ENCODE measurements at places on chromosomes 12 and 14.

DNA sequence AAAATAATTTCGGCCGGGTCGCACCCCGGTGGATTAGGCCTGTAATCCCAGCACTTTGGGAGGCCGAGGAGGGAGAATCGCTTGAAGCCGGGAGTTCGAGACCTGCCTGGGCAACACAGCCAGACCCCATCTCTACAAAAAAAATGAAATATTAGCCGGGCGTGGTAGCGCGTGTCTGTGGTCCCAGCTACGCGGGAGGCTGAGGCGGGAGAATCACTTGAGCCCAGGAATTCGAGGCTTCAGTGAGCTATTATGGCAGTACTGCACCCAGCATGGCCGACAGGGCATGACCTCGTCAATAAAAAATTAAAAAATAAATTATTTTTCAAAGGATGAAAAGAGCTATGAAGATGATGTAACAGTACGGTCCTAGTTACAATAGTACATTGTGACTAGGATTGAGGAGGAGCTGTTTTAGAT, 523 bp downstream of the GTF2H3 start:
- no peak for DNase-seq

GRCh38 chr12:11482955-11483354, 87.6 kb upstream of the PRB2 start:
- DNase-seq, result no peak

- no peak for DNase-seq
Observed at GRCh38 chr14:91078095-91078737, 17.8 kb upstream of the RPS6KA5 start.

GRCh38 chr12:132152411-132152821, 8.2 kb downstream of the NOC4L start:
- no peak for DNase-seq

GRCh38 chr12:51971679-51972421, 20.4 kb downstream of the ACVR1B start:
- DNase-seq, result no peak

- DNase-seq, result no peak
Observed at GRCh38 chr12:110778833-110779577, 36.3 kb upstream of the PPP1CC start.

DNA sequence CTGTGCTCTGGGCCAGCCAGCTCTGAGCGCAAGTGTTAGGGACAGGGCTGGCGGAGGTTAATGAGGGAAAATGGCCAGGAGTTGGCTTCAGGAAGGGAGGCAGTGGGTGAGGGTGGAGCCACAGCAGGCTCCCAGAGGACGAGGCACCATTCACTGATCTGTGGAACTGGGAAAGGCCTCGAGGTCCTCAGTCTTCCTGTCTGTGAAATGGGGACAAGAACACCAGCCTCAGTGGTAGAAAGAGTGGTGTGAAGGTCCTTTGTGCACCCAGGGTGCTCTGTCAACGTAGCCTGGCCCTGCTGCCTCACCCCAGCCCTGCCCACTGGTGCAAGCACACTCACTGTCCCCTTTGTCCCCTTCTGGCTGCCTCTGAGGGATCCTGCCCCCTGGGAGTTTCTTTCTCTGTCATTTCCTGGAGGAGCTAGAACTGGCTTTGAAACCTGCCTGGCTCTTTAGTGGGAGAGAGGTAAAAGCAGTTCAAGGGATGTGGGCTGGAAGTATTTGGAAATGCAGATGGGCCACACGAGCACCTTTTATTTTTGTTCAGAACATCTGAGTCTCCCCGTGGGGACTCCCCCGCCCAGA, 25.0 kb downstream of the SYNDIG1L start:
- DNase-seq, result no peak

DNA sequence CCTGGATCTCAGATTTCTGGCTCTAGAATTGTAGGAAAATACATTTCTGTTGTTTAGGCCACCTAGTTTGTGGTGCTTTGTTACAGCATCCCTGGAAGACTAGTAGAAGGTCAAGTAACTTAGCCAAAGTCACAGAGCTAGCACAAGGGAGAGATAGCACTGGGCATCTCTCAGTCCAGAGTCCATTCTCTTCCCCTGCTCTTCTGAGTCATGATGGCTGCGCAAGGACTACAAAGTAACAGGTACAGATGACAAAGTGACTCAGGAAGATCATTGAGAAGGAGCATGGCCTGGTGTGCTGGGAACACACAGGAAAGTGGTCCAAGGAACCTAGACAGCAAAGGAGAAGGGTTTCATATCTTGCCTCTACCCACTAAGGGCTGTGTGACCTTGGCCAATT, 19.3 kb downstream of the SLC17A8 start:
- DNase-seq, result no peak

DNA sequence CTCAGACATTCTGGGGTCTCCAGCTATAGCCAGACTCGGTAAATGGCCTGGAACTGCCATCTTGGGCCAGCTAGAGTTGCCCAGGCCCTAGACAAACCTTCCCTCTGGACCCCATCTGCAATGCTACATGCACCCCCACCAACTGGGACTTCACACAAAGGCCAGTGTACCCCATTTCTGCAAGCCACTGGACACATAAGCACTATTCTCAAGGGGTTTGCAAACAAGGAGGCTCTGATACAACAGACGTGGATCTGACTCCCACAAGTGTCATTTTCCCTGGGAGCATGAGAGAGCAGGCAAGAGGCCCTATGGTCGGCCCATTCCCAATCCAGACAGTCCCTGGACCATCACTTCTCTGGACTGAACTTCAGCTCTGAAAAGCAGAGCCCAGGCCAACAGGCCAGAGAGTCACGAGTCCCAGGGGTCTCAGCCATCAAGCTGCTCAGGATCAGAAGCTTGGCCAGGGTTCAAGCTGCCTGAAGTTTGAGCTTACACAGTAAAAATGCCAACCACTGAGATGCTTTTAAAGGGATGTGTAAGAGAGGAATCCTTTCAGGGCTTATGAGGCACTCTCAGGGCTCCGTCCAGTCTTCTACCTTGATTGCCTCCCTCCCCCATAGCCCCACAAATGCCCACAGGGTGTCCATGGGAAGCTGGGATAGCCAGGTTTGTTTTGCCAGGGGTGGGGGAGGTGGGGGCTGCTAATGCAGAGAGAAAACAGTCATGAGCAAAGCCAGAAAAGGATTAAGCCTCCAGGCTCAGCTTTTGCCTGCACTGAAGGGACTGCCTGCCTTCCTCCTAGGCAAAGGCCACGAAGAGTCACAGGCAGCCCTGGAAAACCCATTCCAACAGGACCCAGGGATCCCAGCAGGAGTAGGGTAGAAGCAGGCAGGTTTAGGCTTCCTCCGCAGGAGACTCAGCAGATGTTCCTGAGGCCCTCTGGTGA, 31.7 kb upstream of the PNMA1 start:
- DNase-seq, result no peak

DNA sequence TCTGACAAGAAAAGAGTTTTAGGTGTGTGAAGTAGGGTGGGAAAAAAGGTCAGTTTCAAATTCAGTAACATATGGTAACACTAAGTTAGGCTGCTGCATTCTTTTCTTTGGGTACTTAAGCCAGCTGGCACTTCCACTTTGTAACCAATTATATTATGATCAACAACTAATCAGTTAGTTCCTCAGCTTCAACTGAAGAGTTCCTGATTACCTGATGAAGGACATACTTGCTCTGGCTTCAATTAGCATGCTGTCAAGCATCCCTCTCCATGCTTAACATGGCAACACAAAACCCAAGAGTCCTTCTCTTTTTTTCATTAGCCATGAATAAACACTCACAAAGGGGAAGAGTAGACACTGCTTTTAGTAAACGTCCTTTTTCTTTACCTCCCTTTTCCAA, 6.8 kb upstream of the KANSL2 start:
- no peak for DNase-seq

DNA sequence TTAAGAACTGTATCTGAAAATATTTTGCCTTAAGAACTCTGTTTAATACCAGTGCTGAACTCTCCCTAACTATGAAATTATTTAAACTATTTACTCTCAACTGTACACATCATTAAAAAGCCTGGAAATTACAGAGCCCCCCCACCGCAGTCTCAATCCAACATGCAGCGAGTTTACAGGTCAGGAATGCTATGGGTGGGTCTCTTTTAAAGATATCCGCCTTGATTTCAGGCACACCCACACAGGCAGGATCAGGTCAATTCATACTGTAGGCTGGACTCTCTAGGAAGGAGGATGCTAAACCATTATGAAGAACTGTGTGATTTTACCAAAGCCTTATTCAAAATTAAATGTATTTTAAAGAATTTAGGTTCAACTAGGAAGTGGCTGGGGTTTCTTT, 16.5 kb downstream of the SPTLC2 start:
- DNase-seq, result no peak

DNA sequence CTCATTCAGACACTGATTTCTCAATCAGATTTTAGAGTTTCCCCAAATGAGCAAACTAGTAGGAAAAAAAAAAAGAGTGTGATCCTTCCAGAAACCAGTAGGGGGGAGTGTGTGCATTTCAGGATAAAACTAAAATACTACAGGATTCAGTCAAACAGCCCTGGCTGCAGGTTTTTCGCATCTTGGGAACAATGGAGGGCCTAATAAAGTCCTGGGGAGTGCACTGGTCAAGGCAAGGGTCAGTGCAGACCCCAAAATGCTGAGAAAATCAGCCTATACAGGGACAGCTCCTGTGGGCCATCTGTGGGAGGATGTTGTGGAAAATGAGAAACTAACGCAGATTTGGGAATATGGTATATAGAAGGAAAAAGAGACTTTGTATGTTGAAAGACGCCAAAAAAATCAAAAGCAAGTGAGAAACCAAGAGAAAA, 22.2 kb upstream of the ABCD4 start:
- DNase-seq, result no peak

DNA sequence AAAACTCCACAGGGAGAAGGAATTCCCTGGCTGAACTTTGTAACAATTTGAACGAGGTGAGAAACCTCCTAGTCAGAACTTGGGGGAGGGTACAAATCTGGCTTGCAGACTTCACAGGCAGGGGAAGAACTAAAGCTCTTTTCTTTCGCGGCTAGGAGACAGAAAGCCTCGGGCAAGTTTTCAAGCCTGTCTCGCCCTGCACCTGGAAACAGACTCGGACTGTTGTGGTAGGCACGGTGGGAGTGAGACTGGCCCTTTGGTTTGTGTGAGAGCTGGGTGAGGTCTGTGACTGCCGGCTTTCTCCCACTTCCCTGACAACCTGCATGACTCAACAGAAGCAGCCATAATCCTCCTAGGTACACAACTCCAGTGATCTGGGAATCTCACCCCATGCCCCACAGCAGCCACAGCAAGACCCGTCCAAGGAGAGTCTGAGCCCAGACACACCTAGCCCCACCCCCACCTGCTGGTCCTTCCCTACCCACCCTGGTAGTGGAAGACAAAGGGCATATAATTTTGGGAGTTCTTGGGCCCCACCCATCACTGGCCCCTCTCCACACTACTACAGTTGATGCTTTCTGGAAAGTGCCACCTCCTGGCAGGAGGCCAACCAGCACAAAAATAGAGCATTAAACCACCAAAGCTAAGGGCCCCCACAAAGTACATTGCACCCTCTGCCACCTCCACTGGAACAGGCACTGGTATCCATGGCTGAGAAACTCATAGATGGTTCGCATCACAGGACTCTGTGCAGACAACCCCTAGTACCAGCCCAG, 102.7 kb upstream of the ST8SIA1 start:
- DNase-seq, result no peak

GRCh38 chr14:101475456-101476257, 85.6 kb upstream of the DIO3 start:
- DNase-seq, result no peak

GRCh38 chr12:2411616-2412304, 359.0 kb downstream of the CACNA1C start:
- no peak for DNase-seq

Measured in activated CD4-positive, alpha-beta T cell treated with anti-CD3 and anti-CD28 coated beads, Interleukin-2, amount 50 U/mL, for 24 hours (primary cell).